Left lung (tissue), 14 donors: ENCODE measurements at places on chromosomes 11 and 22. TPM values are rescaled to one million over a fixed set of nuclear protein-coding genes. Genes with fewer than 3 reads are reported as not detected.

GRCh38 chr11:44637487-44637886, 72.0 kb downstream of the CD82 start:
- no peak for DNase-seq

DNA sequence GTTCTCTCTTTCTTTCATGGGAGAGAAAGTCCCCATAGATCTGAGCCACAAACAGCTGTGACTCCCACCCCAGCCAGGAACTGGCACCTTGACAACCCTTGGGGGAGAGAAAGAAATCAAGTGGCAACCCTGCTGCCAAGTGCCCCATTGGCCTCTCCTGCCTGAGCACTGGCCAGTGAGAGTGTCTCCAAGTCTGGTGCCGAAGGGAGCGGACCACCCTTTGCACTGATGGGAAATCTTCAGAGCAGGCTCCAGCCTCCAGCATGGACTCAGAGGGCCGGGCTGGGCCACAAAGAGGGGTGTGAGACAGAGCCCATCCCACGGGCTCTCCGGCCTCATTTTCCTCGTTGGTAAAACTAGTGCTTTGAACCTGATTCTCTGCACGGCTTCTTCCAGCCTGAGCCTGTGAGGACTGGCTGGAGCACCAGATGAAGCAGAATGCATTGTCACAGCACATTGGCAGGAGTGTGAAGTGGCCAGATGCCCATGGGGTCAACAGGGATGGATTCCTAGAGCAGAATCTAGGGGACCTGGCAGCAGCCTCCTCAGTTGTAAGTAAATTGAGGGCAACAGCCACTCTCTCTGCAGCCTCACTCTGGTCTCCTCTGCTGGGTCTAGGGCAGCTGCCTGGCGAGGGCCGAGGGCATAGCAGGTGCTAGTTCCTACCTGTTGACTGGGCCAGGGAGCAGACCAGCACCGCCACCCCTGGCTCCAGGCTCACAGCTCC, 81.4 kb downstream of the TRIM29 start:
- DNase-seq = no peak

DNA sequence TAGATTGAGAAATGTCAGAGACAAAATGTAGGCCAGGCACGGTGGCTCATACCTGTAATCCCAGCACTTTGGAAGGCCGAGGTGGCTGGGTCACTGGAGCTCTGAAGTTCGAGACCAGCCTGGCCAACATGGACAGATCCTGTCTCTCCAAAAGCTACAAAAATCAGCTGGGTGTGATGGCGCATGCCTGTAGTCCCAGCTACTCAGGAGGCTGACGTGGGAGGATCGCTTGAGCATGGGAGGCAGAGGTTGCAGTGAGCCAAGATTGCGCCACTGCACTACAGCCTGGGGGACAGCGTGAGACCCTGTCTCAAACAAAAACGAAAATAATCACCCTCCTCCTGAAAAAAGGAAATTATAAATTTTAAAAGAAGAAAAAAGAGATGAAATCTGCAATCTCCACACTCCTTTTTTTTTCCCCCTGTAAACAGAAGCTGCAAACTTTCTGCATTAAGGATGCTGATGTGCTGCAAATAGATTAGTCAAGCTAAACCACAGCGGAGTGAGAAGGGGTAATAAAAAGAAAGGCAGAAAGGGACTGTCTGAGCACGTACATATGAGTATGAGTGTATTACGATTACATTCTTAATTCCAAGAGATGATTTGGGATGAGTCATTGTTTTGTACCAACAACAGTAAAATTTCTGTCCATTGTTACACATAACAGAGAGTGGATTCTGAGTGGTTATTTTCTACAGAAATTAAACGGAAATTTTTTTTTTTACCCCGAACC, 87.3 kb downstream of the SIK3 start:
- DNase-seq = no peak

- DNase-seq = no peak
Observed at GRCh38 chr11:29300420-29300819, 716.4 kb downstream of the KCNA4 start.

The NXPE4 gene
- not detected for polyA plus RNA-seq
